GM12878 (cell line): ENCODE measurements at places on chromosomes 1 and 21. TPM values are rescaled to one million over a fixed set of nuclear protein-coding genes. Genes with fewer than 3 reads are reported as not detected.
A peak's percentile ranks its signal among the peaks of the same experiment; 100 is the strongest.

- no peak for DNase-seq
Measured at GRCh38 chr1:21042929-21043605, 133.6 kb downstream of the EIF4G3 start.

DNA sequence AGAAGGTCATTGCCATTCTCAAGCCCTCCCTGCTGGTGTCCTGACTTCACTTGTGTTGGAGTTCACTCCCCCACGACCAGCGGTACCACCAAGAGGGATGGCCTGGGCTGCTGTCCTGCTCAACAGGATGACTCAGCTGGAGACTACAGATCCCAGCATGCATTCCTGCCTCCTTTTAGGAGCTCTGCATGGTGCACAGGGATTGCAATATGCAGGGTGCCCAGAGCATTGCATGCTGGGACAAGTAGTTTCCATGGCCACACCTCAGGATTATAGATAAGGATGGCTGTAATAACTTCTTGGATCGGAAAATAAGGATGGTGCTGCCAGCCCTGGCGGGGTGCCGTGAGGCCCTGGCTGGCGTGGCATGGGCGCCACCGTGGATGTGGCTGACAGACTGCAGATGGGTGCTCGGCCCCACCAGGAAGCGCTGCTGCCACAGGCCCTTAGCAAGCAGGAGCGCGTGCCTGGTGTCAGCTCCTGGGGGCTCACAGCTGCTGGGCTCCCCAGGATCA, 150.0 kb downstream of the CASZ1 start:
- no peak for DNase-seq

GRCh38 chr1:4407851-4408250, 246.6 kb upstream of the AJAP1 start:
- no peak for DNase-seq

- no peak for DNase-seq
Measured at GRCh38 chr1:201718346-201719202, 110.4 kb upstream of the IPO9 start.

DNA sequence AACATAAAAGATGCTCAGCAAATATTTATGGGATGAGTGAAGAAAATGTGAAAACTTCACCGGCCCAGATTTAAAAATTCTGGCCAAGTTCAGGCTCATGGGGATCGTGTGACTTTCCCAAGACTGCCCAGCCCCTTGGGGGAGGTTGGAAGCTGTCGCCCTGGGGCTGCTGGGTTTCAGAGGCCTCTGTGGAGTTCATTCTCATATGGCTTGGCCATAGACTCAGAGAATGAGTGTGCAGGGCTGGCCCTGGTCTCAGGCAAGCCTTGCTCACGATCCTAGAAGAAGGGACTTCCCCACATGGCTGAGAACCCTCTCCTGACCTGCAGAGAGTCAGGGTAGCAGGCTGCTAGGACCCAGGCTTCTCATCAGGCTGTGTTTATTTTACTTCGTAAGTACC, 24.6 kb downstream of the PADI2 start:
- DNase-seq: peak; percentile 35

DNA sequence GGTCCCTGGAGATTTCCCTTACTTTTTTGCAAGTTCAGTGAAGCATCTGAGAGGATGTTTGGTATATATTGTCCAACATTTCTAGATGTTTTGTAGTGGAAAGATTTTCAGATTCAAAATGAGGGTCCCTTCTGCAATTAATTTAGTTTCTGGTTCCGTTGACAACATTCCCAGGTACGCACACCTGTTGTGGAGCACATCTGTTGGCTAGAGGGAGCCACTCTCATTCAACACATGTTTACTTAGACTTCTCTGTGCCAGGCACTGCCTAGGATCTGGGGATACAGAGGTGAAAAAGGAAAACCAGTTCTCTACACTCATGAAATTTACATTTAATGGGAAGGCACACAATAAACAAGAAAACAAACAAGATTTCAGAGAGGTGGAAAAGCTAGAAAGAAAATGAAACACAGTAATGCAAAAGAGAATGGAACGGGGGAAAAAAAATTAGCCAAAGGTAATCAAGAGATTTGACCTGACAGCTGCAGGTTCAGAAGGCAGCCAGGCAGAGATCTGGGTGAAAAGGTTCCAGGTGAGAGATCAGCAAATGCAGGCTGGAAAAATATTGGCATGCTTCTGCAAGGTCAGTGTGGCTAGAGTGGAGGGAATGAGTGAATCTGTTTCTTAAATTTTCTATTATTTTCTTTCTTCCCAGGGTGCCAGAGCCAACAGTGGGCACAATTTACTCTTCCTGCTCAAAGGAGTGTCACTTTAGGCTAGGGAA, 48.4 kb upstream of the KAZN start:
- DNase-seq: no peak

GRCh38 chr1:57208741-57209302, 215.0 kb downstream of the DAB1 start:
- no peak for DNase-seq

DNA sequence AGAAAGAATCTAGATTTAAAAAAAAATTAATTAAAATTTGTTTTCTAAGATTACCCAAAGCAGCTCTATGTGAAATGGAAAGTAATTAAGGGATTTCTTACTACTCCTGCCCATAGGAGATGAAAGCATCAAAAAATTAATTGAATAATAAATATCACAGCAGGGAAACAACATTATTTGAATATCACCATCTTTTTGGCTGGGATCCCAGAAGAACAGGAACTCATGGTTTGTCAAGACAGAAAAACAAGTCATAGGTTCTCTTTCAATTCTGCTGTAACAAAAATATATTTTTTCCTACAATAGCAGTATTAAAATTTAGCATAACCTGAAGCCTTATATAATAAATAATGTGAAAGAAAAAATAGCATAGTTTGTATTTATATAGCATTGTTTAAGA, 1713.4 kb downstream of the NCAM2 start:
- DNase-seq: no peak

- DNase-seq: no peak
Measured at GRCh38 chr1:14217384-14217783, 381.1 kb upstream of the KAZN start.

GRCh38 chr1:118649369-118650106, 338.6 kb downstream of the TBX15 start:
- no peak for DNase-seq

DNA sequence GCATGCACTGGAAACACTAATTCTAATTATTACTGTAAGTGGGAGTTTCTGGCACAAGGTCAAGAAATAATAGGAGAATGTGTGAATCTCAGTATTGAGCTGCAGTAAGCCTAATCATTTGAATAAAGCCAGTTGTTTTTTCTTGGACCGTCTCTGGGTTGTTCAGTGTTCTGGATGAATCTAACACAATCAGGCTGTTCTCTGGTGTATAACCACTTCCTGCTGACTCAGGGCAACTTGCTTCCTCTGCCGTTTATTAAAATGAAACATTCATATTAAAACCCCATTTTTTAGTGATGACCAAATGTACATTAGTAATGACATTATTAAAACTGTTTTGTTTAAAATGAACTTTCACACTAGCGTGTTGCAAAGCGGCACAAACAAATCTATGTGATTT, 273.1 kb upstream of the SNX7 start:
- peak; percentile 20 for DNase-seq

DNA sequence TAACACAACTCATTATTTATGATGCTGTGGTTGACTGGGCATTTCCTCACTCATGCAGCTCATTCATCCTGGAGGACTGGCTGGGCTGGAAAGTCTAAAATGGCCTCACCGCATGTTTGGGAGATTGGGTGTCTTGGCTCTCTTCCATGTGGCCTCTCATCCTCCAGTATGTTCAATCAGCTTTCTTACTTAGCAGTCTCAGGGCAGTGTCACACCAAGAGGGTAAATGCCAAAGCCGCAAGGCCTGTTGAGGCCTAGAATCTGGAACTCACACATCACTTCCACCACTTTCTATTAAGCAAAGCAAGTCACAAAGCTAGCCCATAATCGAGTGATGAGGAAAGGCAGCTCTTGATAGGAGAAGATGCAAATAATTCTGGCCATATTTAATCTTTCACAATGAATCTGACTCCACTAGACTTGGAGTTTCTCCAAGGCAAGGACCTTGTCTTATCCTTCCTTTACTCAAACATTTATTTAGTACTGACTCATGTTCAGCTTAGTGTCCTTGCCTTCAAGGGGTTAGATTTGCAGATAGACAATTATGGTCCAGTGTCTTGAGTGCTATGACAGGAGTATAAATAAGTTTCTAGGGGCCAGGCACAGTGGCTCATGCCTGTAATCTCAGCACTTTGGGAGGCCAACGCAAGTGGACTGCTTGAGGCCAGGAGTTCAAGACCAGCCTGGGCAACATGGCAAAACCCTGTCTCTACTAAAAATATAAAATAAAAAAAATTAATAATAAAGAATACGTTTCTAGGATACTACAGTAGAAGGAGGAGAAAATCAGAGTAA, 45.1 kb downstream of the TMEM53 start:
- DNase-seq: no peak

DNA sequence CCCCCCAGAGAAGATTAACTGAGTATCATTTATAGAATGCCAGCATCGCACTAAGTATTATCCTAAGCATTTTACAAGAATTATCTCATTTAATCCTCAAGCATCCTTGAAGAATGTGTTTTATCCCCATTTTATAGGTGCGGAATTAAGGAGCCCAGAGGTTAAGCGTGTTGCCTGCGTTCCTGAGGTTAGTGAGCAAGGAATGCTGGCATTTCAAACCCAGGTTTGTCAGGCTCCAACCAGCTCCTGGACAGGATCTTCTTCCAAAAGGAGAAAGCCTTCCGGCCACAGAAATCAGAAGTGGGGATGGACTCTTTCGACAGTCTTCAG, 82.3 kb downstream of the SSBP3 start:
- no peak for DNase-seq

DNA sequence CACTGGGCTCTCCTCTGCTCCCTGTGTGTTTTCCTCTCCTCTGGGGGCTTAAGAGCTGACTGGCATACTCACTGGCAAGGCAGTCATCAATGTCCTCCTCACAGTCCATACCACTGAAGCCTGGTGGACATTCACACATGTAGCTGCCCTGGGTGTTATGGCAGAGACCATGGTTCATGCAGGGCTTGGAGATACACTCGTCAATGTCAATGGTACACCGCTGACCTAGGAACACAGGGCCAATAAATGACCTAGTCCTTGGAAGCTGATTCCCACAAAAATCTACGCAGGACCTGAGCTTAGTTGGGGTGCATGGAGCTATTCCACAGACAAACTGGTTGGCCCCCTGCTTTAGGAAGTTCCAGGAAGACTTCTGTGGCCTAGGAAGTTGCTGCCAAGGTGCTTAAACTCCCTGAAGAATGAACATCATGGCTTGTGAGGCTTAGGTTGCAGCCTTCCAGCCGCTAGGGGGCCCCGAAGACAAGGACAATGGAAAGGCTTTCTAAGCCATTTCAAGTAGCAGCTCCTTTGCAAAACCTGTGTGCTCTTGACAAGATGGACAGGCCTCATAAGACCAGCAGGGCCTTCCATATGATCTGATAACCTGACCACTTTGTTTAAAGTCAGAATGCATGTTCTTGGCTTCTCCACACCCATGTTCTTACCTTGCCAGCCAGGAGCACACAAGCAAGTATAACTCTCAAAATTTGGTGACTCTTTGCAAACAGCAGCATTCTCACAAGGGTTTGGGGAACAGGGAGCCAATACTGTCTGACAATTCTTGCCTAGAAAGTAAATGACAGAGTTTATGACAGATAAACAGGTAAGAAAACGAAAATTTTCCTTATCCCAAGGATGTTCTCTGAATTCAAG, 52.3 kb upstream of the ADAM30 start:
- peak; percentile 15 for DNase-seq

DNA sequence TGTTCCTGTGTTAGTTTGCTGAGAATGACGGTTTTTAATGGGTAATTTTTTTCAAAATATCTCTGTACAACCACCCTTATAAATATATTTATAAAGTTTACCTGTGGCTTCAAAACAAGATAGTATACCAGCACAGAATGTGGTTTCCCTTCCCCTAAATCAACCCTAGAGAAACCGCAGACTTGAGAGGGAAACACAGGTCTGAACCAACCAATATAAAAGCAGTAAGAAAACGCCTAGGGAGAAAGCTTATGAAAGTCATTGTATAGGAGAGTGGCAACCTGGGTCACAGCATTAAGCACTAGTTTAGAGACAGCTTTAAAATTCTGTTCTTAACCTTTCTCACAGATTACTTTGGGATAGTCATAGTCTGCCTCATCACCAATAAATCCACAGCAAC, 180.6 kb upstream of the LHX8 start:
- no peak for DNase-seq

DNA sequence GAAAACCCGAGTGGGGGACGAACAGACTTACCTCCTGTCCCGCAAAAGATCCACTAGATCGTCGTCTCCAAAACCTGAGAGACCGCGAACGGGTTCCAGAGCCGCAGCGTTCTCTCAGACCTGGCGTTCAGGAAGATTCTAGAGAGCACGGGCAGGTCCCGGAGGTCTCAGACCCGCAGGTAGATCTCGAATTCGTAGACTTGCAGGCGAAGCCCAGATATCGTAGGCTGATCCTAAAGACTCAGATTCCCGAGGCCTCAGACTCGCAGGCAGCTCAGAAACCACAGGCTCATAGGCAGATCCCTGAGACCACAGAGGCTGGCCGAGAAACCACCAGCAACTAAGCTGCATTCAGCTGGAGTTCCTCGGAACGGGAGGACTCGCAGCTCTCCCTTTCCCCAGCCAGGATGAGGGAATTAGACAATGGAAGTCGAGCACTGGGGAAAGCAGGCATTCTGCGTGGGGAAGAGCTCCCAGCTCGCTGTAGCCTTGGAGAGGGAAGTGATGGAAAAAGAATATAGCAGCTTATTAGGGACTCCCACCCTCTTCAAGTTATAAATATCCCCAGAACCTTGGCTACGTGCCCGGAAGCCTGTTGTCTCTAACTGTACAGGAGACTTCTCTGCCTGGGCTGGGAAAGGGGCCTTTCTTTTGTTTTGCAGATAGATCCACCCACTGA, at the start of gene ZNF436:
Gene ZNF436 (minus strand): TSS at position 502 of the 679 bp plus-strand sequence. CDS start 1,831 bp downstream, outside the sequence.
- no peak for DNase-seq

GRCh38 chr1:54342742-54343687, 63.2 kb downstream of the SSBP3 start:
- no peak for DNase-seq

DNA sequence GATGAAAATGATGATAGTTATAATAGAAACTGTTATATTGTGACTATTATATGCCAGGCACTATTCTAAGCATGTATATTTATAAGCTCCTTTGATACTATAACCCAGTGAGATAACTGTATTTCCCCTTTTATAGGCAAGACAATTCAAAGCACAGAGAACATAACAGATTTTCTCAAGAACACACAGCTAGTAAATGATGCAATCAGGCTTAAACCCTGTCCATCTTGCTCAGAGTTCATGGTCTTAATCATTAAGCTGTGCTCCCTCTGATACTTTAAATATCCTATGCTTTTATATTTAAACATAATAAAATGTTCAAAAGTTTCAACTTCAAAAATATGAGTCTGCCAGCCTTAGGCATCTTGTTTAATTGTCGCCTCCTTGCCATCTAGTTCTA, 88.6 kb downstream of the PHTF1 start:
- DNase-seq: no peak

GRCh38 chr1:169347688-169348382, 19.8 kb downstream of the NME7 start:
- DNase-seq: no peak

GRCh38 chr21:36059823-36060158, 535 bp downstream of the SETD4 start:
- no peak for DNase-seq

Gene RIIAD1
- not detected in 2 replicates for total RNA-seq

Gene ADIPOR1
- 53.2 and 56.1 TPM in 2 replicates for total RNA-seq

Gene GPR25
- total RNA-seq: not detected in 2 replicates

Gene C1orf167
- 0.31 TPM in 1 of 2 replicates, not detected in the other for total RNA-seq

Gene FAM167B
- 0.62 and 0.88 TPM in 2 replicates for total RNA-seq
